ENCODE measurements at places on chromosomes 2 and 18. TPM values are rescaled to one million over a fixed set of nuclear protein-coding genes. Genes with fewer than 3 reads are reported as not detected.

Gene GPATCH11
- 8.8 TPM for polyA plus RNA-seq

GRCh38 chr2:98483257-98483861, 38.7 kb downstream of the INPP4A start:
- peak; percentile 71 for DNase-seq

DNA sequence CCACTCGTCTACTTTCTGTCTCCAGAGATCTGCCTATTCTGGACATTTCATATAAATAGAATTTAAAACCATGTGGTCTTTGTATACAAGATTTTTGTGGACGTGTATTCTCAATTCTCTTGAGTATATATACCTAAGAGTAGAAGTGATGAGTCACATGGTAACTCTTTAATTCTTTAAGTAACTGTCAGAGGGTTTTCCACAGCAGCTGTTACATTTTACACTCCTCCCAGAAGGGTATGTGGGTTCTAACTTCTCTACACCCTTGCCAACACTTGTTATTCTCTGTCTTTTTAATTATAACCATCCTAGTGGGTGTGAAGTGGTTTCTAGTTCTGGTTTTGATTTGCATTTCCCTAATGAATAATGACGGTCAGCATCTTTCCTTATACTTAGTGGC, 70.9 kb downstream of the MAP3K20 start:
- no peak for DNase-seq

- DNase-seq, result peak; percentile 95
Measured at GRCh38 chr2:152025678-152026287, 73.1 kb downstream of the CACNB4 start.

DNA sequence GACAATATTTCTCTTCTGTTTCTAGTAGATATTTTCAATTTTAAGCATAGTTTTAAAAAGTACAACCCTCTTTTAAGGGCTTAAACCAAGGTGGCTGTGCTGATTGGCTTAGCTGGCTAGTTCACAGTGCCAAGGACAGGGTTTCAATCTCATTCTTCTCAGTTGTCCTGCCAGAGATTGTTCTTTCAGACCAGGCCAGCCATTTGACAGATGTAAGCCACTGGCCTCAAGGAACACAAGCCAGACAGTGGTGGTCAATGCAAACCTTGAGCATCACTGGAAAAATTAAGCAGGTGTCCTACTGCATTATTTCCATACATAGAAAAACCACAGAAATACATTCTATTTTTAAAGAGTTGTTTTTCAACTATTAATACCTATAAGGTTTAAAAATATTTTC, 5.9 kb downstream of the RNF103 start:
- DNase-seq, result no peak

Data from spleen (tissue), 13 donors.